ENCODE measurements at places on chromosomes 4 and X.

GRCh38 chr4:48033825-48034413, 17.3 kb downstream of the NIPAL1 start:
- DNase-seq, result no peak

GRCh38 chr4:80185787-80186548, 11.3 kb upstream of the PRDM8 start:
- no peak for DNase-seq

DNA sequence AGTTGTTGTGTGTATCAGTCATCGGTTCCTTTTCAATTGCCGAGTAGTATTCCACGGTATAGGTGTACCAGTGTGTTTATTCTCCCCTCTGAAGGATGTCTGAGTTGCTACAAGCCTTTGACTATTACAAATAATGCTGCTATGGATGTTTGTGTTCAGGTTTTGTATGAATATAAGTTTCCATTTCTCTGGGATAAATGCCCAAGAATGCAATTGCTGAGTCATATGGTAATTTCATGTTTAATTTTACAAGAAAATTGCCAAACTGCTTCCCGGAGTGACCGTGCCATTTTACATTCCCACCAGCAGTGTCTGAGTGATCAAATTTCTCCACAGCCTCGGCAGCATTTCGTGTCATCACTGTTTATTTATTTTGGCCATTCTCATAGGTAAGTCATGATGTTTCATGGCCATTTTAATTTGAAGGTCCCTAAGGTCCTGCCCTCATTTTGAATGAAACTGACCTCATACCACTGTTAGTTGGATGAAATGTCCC, 73.9 kb downstream of the IRF2 start:
- no peak for DNase-seq

- no peak for DNase-seq
These were observed 52.0 kb downstream of the CHIC1 start for GRCh38 chrX:73615022-73615421.

GRCh38 chr4:120921456-120922380, 808 bp downstream of the PRDM5 start:
- DNase-seq, result peak; percentile 47

GRCh38 chr4:89166971-89167475, 55.7 kb downstream of the TIGD2 start:
- no peak for DNase-seq
